ENCODE measurements at places on chromosomes 4 and X.

DNA sequence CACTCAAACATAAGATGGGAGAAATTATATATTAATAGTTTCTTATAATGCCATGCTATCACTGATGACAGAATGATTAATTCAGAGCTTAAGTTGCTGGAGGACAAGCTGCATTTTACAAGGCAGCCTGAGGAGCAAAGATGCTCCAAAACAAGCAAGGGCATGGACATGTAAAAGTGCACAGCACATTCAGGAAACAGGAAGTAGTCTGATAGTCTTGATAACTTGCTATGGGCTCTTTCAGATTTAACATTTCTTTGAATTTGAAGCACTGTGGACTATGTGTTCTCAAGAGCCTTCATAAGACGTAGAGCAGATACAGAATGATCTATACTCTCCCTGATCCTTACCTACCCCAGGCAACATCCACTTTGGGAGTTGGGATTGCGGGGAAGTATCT is 50.0 kb downstream of the AMMECR1 start:
- DNase-seq = no peak

DNA sequence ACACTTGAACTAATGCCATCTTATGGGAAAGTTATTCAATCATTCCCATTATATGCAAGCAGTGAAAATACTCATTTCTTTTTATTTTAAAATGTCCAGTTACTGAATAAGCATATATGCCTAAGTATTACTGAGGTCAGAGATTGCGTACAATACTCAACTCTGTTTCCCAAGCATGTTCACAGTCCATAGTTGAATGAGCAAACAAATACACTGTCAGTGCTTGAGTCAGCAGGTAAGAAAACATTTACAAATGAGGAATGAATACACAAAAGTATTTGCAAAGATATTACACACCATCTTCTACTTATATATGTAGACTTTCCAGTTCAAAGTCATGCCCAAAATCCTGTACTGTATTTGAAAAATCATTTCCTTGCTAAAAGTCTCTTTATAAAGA is 74.1 kb downstream of the TSPAN5 start:
- DNase-seq = no peak

- DNase-seq = no peak
These were observed 456 bp downstream of the SNX12 start for GRCh38 chrX:71067712-71068043.

- DNase-seq = no peak
These were observed 26.0 kb upstream of the ELF2 start for GRCh38 chr4:139202991-139203390.

DNA sequence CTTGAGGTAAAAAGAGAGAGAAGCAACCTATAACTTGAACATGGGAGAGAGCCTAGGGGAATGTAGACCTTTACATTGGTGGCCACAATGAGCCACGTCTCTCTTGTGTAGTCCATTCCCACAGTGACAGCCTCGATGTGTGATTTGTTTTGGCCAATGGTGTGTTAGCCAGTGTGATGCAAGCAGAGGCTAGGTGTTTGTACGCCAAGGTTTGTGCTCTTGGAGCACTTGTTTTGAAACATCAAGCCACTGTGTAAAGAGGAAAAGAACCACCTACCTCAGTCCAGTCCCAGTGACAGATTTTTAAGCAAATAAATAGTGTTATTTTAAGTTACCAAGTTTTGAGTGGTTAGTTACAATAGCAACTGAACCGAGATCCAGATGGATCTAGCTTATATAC is 23.9 kb upstream of the TMEM192 start:
- DNase-seq = no peak

DNA sequence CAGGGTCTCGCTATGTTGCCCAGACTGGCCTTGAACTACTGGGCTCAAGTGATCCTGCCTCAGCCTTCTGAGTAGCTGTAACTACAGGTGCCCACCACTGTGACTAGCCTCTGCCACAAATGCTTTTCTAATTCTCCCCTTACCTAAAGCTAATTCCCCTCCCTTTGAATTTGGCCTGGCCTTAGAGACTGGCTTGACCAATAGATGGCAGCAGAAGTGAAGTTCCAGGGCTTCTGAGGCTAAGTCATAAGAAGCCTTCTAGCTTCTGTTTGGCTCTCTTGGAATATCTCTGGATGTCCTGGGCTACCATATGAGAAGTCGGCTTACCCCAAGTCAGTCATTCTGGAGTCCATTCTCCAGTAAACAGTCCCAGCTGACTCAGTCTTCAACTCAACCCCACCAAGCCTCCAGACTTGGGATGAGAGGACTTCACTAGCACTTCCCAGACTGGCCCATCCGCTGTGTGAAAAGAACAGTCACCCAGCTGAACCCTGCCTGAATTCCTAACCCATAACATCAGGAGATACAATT is 61.0 kb downstream of the HPRT1 start:
- no peak for DNase-seq

DNA sequence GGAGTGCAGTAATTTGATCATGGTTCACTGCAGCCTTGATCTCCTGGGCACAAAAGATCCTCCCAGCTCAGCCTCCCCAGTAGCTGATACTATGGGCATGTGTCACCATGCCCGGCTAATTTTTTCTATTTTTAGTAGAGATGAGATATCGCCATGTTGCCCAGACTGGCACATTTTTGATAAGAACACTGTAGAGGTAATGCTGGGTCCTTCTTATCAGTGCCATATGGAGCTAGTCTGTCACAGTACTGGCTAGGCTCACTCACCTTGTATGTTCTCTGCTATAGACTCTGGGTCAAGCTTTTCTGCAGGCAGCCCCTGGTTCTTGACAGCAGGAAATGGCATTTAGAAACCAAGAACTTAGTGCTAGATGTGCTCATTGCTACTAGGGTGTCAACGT is 53.9 kb downstream of the BCOR start:
- no peak for DNase-seq

- no peak for DNase-seq
These were observed 127.7 kb downstream of the RBMX2 start for GRCh38 chrX:130529531-130529930.

- no peak for DNase-seq
These were observed 39.8 kb downstream of the XIAP start for GRCh38 chrX:123899701-123900100.

GRCh38 chrX:42079968-42080367 is 156.6 kb upstream of the CASK start:
- no peak for DNase-seq

- no peak for DNase-seq
These were observed 73.5 kb upstream of the FHDC1 start for GRCh38 chr4:152862608-152863007.

GRCh38 chr4:99852199-99852749 is 35.6 kb downstream of the DAPP1 start:
- DNase-seq = no peak

GRCh38 chr4:150379454-150379853 is 202.5 kb upstream of the MAB21L2 start:
- DNase-seq = no peak

- DNase-seq = no peak
These were observed 61.5 kb upstream of the MMAA start for GRCh38 chr4:145557720-145558119.

- DNase-seq = no peak
These were observed 8.5 kb upstream of the AKAP17A start for GRCh38 chrX:1582686-1583437.

All from cardiac septum (tissue), 1 donor.